ENCODE measurements at places on chromosomes 6 and 20.

DNA sequence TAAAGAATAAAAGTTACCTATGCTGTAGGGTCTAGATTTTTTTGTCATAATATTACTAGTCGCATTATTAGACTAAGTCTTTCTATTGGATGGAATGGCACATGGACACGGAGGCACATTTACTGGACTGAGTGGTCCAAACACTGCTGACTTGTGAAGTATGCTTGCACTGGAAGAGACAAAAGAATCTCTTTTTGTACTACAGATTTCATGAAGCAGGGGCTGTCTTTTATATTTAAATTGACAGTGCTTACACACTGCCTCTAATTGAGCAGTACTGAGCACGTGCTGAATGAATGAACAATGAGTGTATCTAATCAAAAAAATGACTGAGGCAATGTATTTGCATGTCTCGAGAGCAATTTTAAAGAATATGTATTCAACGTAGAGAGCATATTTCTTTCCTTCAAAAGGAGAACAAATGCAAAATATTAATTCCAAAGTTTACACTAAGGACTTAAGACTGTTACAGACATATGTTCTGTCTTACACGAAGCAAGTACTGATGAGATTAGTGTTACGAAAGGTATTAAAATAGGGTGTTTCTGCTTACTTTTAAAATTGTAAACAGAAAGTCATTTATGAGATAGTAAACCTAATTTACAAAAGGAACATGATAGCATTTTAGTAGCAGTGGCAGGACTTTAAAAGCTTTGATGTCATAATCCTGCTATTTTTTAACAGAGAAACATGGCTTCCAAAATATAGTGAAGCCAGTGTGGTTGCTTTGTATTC lies 8.3 kb downstream of the ELOVL2 start:
- no peak for DNase-seq

GRCh38 chr6:125217369-125217768 lies 63.8 kb downstream of the TPD52L1 start:
- DNase-seq: no peak

DNA sequence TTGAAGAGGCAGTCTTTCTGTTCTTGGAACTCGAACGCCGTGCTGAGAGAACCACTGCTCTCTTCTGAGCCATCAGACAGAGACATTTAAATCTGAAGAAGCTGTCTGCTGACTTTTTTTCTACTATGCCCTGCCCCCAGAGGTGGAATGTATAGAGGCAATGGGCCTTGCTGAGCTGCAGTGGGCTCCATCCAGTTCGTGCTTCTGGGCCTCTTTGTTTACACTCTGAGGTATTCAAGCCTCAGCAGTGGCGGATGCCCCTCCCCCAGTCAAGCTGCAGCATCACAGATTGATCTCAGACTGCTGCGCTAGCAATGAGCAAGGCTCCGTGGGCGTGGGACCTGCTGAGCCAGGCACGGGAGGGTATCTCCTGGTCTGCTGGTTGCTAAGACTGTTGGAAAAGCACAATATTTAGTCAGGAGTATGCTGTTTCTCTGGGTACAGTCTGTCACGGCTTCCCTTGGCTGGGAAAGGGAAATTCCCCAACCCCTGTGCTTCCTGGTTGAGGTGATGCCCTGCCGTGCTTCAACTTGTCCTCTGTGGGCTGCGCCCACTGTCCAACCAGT lies 526.8 kb downstream of the CD109 start:
- DNase-seq: peak; percentile 65

DNA sequence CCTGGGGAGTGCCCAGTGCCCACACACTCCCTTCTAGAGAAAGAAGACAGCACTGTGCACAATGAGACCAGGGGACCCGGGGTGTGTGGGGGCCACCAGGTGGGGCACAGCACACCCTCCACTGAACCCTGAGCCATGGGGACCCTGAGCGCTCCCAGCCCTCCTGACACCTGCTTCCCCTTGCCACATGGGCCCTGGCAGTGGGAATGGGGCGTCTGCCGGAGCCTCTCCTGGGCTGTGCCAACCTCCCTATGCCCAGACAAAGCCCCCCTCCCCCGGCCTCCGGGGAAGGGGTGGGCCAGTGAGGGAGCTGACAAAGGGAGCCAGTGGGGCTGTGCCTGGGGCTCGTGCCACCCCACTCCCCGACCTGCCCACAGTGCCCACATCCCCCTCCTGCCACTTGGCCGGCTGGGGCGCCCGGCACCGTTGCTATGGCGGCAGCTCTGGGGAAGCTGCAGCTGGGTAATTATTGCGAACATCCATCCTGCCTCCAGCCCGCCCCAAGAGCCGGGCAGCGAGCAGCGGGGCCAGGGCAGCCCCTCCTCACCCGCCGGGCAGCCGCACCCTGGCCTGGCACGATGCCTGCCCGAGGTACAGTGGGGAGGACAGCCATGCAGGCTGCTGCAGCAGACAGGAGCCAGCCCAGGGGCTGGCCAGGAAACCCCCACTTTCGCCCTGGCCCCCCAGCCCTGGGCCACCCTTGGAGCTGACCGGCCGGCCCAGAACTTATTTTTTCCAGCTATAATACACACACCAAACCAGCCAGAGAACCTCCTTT lies 41.9 kb upstream of the NOL4L start:
- no peak for DNase-seq

GRCh38 chr6:21228876-21229460 lies 364.6 kb upstream of the SOX4 start:
- DNase-seq: no peak

GRCh38 chr6:169707772-169708171 lies 5.8 kb downstream of the C6orf120 start:
- DNase-seq: no peak

Data from islet precursor cell (in vitro differentiated cells).